NCI-H345 (cell line): ENCODE measurements at places on chromosomes 3 and 15.
A peak's percentile ranks its signal among the peaks of the same experiment; 100 is the strongest.

DNA sequence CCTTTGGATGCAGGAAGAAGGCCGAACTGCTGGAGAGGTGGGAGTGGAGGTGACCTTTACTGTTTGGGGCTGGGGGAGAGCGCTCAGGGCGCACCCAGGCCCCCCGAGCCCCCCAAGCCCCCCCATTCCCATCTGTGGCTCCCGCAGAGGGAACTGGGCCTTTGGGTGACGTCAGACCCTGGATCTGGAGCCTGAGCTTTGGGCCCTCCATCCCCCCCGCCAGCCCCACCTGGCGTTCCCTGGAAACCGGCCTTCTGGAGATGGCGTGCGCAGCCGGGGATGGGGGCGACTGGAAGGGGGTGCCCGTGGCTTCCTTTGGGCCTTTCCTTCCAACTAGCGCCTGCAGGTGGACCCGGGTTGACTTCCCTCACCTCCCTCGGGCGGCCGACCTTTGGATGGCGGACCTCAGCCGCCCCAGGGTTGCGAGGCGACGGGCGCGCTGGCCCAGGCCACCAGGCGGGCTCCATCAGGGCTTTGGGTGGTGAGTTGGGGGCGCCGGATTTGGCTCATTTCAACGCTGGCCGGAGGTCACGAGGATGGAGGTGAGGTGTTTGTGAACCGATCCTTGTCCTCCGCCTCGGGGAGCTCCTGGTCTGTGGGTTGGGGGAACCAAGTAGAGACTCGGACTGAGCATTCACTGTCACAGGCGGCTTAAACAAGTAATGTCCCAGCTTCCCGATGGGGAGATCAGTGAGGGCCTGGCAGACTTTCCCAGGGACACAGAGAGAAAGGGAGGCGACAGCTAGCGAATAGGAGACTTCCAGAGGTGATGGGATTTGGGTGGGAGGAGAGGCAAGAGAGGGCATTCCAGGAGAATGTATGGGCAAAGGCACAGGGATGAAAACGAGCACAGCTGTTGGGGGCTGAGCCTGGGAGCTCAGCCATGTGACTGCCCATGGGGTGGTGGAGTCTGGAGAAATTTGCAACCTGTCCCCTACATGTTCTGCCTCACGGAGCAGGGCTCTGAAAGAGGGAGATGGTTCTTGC, 709 bp downstream of the SCAMP5 start:
- peak; percentile 56 for DNase-seq

DNA sequence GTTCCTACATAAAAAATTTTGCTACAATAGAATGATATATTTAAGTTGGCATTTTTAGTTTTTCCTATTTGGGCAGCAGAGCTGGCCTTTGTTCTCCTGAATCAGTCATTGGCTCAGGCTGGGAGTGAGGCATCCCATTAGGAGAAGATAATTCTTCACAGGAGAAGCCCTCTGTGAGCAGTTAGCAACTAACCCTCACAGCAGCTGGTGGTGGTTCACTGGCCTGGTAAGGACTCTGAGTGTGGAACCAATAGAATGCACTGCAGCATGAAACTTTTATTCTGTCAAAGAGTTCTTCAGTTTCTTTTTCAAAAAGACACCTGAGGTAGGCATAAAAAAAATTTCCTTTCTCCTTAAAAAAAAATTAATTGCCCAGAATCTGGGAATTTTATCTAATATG, 562.6 kb downstream of the ZNF385D start:
- no peak for DNase-seq

GRCh38 chr3:24829629-24830229, 335.1 kb upstream of the THRB start:
- no peak for DNase-seq

- DNase-seq: no peak
These were observed 62.0 kb downstream of the KLHL6 start for GRCh38 chr3:183493296-183494045.

DNA sequence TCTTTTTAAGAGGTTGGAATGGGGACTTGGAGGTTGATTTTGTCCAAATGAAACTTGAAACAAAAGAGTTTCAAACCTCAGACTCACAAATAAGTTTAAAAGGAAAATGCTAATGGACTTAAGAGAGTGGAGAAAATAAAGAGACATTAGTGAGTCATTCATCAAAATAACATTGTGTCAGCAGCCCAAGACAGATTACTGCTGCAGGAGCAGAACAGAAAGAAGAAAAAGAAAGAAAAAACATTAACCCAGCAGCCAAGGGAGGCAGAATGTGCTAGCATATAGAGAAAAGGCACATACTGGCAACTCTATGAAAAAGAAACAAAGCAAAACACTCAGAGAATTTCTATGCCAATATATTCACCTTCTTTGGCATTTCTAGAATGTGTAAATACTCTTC, 42.6 kb downstream of the ADAMTS9 start:
- no peak for DNase-seq

- no peak for DNase-seq
These were observed 73.5 kb downstream of the PPM1L start for GRCh38 chr3:160829486-160830009.

GRCh38 chr3:141257961-141258360, 26.3 kb downstream of the PXYLP1 start:
- no peak for DNase-seq

GRCh38 chr15:91911844-91912243, 58.3 kb downstream of the SLCO3A1 start:
- no peak for DNase-seq

- no peak for DNase-seq
These were observed 141.5 kb upstream of the BFSP2 start for GRCh38 chr3:133258358-133258757.

DNA sequence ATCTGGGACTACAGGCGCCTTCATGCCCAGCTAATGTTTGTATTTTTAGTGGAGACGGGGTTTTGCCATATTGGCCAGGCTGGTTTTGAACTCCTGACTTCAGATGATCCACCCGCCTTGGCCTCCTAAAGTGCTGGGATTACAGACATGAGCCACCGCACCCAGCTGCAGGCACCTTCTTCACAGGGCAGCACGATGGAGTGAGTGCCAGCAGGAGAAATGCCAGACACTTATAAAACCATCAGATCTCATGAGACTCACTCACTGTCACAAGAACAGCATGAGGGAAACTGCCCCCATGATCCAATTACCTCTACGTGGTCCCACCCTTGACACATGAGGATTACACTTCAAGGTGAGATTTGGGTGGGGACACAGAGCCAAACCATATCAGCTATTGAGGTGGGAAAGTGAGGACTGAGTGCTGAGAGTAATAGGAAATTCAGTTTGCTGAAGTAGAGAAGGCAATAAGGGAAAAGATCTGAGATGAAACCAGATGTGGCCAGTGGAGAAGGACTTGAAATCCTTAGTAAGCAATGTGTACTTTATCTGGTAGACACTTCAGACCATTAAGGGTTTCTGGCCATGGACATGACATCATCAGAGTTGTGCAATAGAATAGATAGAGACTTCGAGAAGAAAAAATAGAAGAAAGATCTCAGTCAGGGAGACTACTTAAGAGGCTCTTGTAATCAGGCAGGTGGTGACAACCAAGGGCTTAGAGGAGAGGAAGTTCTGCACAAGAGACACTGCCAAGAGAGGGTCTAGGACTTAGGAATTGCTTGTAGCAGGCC, 18.1 kb upstream of the ATP13A5 start:
- DNase-seq: no peak
